ENCODE measurements at places on chromosomes 6 and 20. TPM values are rescaled to one million over a fixed set of nuclear protein-coding genes. Genes with fewer than 3 reads are reported as not detected.

ABT1 gene
- 15.9 TPM for total RNA-seq

TFEB gene
- total RNA-seq: 21.7 TPM

CCN5 gene
- 0.84 TPM for total RNA-seq

RALY gene
- total RNA-seq: 196 TPM

MOG gene
- total RNA-seq: not detected

PLA2G7 gene
- 2.9 TPM for total RNA-seq

PRDM13 gene
- total RNA-seq: not detected

MLN gene
- 0.48 TPM for total RNA-seq

ZBTB46 gene
- 3.2 TPM for total RNA-seq

CALHM5 gene
- 0.20 TPM for total RNA-seq

ATP6V1G2 gene
- 0.57 TPM for total RNA-seq

GNMT gene
- total RNA-seq: not detected

UNC93A gene
- 0.53 TPM for total RNA-seq

DNA sequence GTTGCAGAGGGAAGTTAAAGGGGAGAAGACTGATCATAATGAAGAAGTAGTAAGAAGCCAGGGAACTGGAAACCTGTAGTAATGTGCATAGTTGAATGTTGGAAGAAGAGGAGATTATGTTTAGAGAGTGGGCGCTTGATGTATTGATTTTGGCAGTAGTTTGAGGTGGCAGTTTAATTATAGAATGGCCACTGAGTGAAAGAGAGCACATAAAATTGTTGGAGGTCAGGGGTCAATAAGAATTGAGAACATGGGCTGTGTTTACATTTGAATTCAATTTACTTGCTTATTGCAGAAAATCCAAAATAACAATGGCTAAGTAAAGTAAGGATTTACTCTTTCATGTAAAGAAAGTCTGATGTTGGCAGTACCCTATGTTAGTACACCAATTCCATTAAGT is 15.7 kb downstream of the VTA1 start:
- H3K36me3 ChIP-seq: peaks cover 7% of the 10 kb centered on the region
- no peak for DNase-seq
- no peaks in the 10 kb centered on the region for H3K4me1 ChIP-seq
- H3K27me3 ChIP-seq: no peaks in the 10 kb centered on the region
- no peak overlapping the region for H3K4me3 ChIP-seq

- no peaks in the 10 kb centered on the region for H3K27me3 ChIP-seq
- H3K4me3 ChIP-seq: no peak overlapping the region
- DNase-seq: no peak
Measured at GRCh38 chr20:42987376-42988114, 202.2 kb downstream of the PTPRT start.

DNA sequence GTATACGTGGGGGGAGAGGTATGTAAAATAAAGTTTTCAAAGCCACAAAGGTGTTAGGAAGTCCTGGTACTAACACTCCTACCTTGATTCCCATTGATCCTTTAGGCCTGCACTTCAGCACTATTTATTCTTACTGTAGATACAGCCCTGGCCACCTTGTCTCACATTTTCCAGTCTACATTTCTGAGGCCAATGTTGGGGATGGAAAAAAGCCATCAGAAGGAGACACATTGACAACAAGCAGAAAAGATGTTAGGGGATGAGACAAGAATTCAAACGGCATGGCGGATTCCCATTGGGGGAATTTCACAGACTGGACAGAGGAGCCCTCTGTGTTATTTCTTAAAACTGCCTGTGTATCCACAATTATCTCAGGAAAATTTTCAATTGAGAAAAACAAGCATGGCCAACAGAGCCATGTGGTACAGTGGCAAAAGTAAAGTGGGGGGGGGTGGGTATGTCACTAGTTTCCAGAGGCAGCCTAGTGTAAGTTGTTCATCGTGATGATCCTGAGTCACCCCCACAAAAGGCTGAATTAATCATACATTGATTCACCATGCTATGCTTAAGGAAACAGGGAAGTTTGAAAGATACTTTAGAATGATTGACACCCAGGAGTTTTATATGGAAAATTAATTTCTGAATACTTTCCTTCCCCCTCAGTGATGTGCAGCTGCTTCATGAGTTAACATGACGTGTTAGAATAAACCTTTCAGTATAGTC is 40.5 kb downstream of the RREB1 start:
- no peaks in the 10 kb centered on the region for H3K36me3 ChIP-seq
- peaks cover 31% of the 10 kb centered on the region for H3K4me1 ChIP-seq
- H3K4me3 ChIP-seq: no peak overlapping the region
- no peak for DNase-seq

- H3K27me3 ChIP-seq: no peaks in the 10 kb centered on the region
- no peak for DNase-seq
- H3K4me3 ChIP-seq: no peak overlapping the region
- H3K4me1 ChIP-seq: no peaks in the 10 kb centered on the region
Measured at GRCh38 chr20:60446267-60447111, 488.3 kb downstream of the CDH26 start.

GRCh38 chr6:96687121-96687520 is 124.2 kb downstream of the FHL5 start:
- H3K27ac ChIP-seq: no peak overlapping the region
- no peaks in the 10 kb centered on the region for H3K27me3 ChIP-seq
- DNase-seq: no peak
- H3K4me1 ChIP-seq: no peaks in the 10 kb centered on the region
- no peak overlapping the region for H3K4me3 ChIP-seq

DNA sequence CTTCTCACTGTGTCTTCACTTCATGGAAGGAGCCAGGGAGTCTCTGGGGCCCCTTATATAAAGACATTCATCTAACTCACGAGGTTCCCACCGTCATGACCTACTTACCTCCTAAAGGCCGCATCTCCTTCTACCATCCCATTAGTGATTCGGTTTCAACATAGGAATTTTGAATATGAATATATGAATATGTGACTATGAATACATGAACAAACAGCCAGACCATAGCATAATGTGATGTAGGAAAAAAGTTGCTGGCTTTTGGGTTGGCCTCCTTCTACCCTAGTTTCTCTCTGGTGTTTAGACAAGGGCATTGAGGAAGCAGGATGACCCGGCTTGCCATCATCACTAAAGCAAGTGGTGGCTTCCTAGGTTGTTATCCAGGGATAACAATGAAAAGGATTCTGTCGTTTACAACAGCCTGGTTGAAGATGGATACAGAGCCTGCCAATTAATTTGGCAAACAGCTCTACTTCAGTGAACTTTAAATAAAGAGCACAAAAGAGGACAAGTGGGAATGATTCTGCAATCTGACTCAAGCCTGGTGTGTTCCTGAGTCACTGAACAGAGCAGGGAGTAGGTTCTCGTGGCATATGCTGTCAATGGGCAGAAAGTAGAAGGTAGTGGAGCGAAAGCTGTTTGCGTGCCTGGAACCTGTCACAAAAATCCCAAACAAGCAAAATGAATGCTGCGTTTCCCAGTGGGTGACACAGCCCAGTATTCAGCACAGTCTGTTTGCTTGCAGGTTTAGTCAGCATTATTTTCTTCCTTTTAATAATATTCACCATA is 44.0 kb upstream of the DOK5 start:
- H3K27me3 ChIP-seq: no peaks in the 10 kb centered on the region
- H3K4me3 ChIP-seq: no peak overlapping the region
- DNase-seq: no peak
- no peak overlapping the region for H3K27ac ChIP-seq
- no peaks in the 10 kb centered on the region for H3K4me1 ChIP-seq
- H3K36me3 ChIP-seq: no peaks in the 10 kb centered on the region

GRCh38 chr6:3808759-3809514 is 40.2 kb upstream of the FAM50B start:
- H3K27me3 ChIP-seq: no peaks in the 10 kb centered on the region
- no peak overlapping the region for H3K27ac ChIP-seq
- H3K36me3 ChIP-seq: no peaks in the 10 kb centered on the region
- no peak overlapping the region for H3K4me3 ChIP-seq
- H3K4me1 ChIP-seq: no peaks in the 10 kb centered on the region
- DNase-seq: no peak

- H3K4me3 ChIP-seq: no peak overlapping the region
- no peaks in the 10 kb centered on the region for H3K36me3 ChIP-seq
- DNase-seq: no peak
- no peak overlapping the region for H3K27ac ChIP-seq
- no peaks in the 10 kb centered on the region for H3K27me3 ChIP-seq
Measured at GRCh38 chr6:170056278-170056711, 234.6 kb downstream of the DLL1 start.

- no peaks in the 10 kb centered on the region for H3K4me1 ChIP-seq
- no peak for DNase-seq
- no peak overlapping the region for H3K4me3 ChIP-seq
- H3K27me3 ChIP-seq: no peaks in the 10 kb centered on the region
Measured at GRCh38 chr6:125732398-125732797, 17.0 kb upstream of the HEY2 start.

DNA sequence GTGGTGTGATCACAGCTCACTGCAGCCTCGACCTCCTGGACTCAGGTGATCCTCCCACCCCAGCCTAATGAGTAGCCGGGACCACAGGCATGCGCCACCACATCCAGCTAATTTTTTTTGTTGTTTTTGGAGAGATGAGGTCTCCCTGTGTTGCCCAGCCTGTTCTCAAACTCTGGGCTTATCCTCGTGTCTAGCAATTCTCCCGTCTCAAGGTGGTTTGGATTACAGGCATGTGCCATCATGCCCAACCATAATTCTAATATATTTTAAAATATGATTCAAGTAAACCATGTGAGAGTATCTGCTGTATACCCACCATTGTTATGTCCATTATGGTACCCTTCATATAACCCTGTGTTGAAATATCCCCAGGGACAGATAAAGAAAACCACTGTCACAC is 60.3 kb upstream of the C20orf144 start:
- H3K27ac ChIP-seq: no peak overlapping the region
- no peaks in the 10 kb centered on the region for H3K36me3 ChIP-seq
- H3K27me3 ChIP-seq: no peaks in the 10 kb centered on the region
- no peaks in the 10 kb centered on the region for H3K4me1 ChIP-seq
- no peak for DNase-seq

- H3K4me3 ChIP-seq: no peak overlapping the region
- no peak overlapping the region for H3K27ac ChIP-seq
- H3K27me3 ChIP-seq: no peaks in the 10 kb centered on the region
- no peaks in the 10 kb centered on the region for H3K36me3 ChIP-seq
Measured at GRCh38 chr6:144019929-144020328, 11.9 kb upstream of the PLAGL1 start.

DNA sequence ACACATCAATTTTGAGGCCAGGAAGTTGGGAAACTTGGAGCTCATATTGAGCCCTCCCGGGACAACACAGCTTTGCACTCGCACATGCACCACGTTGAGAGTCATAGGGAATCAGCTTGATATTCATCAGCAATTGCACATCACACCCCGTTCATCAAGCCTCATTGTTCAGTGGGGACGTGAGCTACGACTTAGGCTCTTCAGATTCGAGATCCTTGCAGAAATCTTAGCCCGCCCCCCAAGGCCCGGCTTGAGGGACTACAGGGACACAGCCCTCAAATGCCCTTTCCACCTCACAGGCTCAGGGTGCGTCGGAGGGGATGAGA is 93.0 kb upstream of the MAFB start:
- H3K27me3 ChIP-seq: no peaks in the 10 kb centered on the region
- DNase-seq: no peak
- H3K36me3 ChIP-seq: no peaks in the 10 kb centered on the region
- no peaks in the 10 kb centered on the region for H3K4me1 ChIP-seq
- H3K27ac ChIP-seq: no peak overlapping the region

DNA sequence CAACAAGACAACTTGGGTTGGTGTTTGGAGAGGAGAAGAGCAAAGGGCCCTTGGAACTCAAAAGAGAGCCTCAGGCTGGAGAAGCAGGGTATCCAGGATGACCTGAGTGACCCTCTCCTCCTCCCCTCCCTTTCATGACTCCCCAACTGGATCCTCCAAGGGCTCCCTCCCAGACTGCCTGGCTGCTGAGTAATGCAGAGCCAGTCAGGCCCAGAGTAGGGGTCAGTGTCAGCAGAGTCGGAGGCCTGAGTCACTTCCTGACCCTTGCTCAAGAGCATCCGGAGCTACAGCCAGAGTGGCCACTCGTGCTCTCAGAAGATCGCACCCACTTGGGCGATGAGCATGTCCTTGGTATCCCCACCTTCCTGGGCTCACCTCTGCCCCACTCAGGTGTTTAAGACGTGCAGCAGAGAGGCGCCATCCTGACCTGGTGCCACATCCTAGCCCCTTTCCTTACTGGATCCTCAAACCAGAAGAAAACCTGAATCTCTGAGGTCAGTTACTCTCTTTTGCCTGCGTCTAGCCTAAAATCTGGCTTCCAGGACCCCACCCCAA is 2.8 kb upstream of the MAPK13 start:
- no peak for DNase-seq
- H3K36me3 ChIP-seq: no peaks in the 10 kb centered on the region

- no peak overlapping the region for H3K27ac ChIP-seq
- H3K4me3 ChIP-seq: no peak overlapping the region
- DNase-seq: no peak
- H3K4me1 ChIP-seq: no peaks in the 10 kb centered on the region
- H3K27me3 ChIP-seq: no peaks in the 10 kb centered on the region
Measured at GRCh38 chr6:129448965-129449364, 261.0 kb downstream of the ARHGAP18 start.

DNA sequence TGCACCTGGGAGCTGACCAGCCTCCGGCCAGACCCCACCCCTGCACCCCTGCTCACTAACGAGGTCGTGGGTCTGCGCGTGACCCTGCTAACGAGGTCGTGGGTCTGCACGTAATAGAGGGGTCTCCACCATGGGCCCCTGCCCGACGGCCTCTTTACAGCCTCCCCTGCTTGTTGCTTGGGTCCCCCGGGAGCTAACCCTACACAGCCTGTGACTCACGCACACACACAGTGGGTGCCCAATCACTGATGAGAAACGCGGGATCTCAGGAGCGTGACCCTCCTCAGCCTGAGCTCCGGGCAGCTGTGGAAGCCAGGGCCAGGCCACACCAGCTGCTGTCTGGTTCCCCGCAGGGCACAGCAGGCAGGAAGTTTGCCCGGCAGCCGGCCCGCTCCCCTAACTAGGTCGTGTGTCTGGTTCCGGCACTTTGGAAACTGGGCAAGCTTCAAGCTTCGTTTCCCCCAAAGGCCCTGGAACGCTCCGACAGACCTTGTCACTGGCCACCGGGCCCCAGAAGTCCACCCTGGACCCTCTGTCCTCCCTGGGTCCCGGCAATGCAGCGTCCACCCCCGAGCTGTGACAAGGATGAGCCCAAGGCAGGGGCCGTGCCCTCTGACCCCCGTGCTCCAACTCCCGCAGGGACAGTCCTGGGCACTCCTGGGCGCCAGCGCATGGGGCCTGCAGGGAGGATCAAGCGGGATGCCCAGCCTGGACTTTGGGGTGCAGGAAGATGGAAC is 767 bp downstream of the PTK6 start:
- H3K36me3 ChIP-seq: no peaks in the 10 kb centered on the region
- peak overlapping the region; percentile 98 for H3K27ac ChIP-seq

- no peaks in the 10 kb centered on the region for H3K36me3 ChIP-seq
- DNase-seq: no peak
- no peaks in the 10 kb centered on the region for H3K27me3 ChIP-seq
- no peaks in the 10 kb centered on the region for H3K4me1 ChIP-seq
- H3K4me3 ChIP-seq: no peak overlapping the region
Measured at GRCh38 chr6:43070028-43070632, 6.0 kb upstream of the PTK7 start.

DNA sequence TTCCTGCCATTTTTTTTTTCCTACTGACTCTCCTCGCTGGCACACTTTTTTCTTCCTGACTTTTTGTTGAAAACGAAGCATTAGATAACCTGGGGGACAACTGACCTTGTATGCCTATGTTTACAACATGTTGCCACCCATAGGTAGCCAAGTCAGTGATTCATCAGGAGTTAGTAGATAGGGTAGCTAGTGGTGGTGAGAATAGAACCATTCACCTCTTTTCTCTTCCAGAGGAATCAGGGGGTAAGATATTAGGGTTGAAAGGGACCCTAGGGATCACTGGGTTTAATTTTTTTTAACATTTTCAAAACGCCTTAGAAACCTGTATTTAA is 427.9 kb upstream of the FLRT3 start:
- no peaks in the 10 kb centered on the region for H3K36me3 ChIP-seq
- DNase-seq: no peak
- H3K4me3 ChIP-seq: no peak overlapping the region

Measured in colonic mucosa (tissue), 4 donors.